ENCODE measurements at places on chromosomes 16 and 17.

DNA sequence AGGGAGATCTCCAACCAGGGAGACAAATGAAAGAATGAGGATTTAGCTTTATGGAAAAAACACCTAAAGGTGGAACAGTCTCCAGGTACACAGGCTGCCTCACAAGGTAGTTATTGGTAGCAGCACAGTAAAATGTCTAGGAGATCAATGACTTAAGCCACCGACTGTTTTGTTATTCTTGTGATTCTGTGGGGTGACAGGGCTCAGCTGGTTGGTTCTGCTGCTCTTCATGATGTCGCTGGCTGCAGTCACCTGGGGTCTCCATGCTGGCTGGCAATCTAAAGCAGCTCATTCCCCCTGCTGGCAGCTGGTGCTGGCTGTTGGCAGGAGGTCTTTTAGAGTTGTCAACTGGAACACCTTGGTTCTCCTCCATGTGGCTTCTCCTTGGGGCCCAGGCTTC is 69.2 kb downstream of the FOXL1 start:
- no peak for DNase-seq

DNA sequence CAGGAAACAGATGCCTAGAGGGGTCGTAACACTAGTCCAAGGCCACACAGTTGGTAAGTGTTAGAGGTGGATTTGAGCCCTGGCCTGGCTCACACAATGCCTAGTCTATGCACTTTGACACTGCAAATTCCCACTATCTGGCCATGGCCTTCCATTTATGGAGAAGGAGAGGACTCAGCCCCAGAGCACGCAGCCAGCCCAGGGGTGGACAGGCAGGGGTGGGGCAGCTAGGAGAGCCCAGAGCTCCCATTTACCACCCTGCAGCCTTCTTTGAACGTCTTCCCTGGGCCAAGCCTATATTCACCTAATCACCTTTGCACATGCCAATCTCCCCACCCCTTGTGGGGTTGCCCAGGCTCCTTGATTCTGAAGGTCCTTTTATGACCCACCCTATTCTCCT is 81.2 kb downstream of the DYNLRB2 start:
- DNase-seq: no peak

GRCh38 chr16:4113358-4114256 is 2.6 kb downstream of the ADCY9 start:
- DNase-seq: no peak

DNA sequence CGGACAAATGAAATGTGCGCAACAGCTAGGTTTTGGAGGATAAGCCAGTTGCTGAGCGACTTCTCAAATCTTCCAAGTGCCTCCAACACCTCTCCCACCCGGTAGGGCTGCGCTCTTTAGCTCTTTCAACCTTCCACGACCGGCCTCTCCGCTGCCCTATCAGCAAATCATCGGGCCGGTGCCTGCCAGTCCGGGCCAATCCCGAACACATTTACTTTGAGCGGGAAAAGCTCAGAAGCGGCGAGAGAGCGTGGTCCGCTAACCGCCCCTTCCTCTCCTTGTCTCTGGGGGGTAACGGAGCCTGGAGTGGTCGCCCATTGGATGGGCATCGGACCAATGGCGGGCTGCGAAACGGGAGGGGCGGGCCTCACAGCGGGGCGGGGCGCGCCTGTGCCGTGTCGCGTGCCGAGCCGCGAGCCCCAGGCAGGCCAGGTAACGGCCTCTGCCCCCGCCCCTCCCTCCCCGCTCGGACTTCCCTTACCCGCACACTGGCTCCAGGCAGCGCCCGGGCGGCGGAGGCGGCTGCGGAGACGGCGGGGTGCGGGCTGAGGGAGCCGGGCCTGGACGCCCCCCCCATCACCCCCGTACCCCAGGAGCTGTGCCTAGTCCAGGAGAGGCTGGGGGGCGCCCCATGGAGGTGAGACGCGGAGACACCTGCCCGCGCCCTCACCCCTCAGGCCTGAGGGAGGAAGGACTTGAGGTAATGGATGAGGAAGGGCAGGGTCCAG is at the start of gene MEIOC:
TSS of gene MEIOC (plus strand) at position 486 of the 728 bp plus-strand sequence. CDS start at position 632, 146 bp downstream.
- DNase-seq: no peak

- no peak for DNase-seq
Observed at GRCh38 chr16:85625053-85625452, 11.9 kb downstream of the GSE1 start.

- no peak for DNase-seq
Observed at GRCh38 chr17:45116434-45117016, 15.8 kb downstream of the PLCD3 start.
